Kidney (tissue), 22 donors: ENCODE measurements at places on chromosomes 1 and 21. TPM values are rescaled to one million over a fixed set of nuclear protein-coding genes. Genes with fewer than 3 reads are reported as not detected.

CD52 gene
- total RNA-seq = 30.8 TPM

SMPDL3B gene
- 9.7 TPM for total RNA-seq

DNA sequence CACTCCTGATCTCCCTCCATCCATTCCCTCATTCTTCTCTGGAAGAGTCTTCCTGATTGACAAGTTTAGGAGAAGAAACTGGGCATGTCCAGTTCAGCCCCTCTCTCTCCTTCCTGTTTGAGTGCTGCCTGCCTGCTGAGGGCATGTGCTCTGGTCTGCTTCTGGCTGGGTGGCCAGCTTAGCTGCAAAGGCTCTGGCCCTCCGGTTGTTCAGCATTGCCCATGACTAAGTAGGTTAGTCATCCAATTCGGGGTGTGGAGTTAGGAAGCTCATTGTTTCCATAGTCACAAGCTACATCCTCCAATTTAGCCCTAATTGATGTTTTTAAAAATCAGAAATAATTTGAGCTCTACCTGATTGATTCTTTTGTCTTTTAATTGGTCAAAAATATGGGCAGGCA is 25.6 kb upstream of the PLA2G2E start:
- no peaks in the 10 kb centered on the region for H3K27me3 ChIP-seq
- no peak overlapping the region for H3K27ac ChIP-seq
- H3K4me1 ChIP-seq = no peaks in the 10 kb centered on the region

- H3K27ac ChIP-seq = no peak overlapping the region
- H3K36me3 ChIP-seq = no peaks in the 10 kb centered on the region
- no peaks in the 10 kb centered on the region for H3K27me3 ChIP-seq
Observed at GRCh38 chr1:3031401-3032221, 10.3 kb downstream of the ACTRT2 start.

- H3K27ac ChIP-seq = peak overlapping the region; percentile 96
- H3K4me1 ChIP-seq = no peaks in the 10 kb centered on the region
- peak overlapping the region; percentile 80 for H3K4me3 ChIP-seq
- DNase-seq = peak; percentile 14
- H3K27me3 ChIP-seq = no peaks in the 10 kb centered on the region
Observed at GRCh38 chr1:246567646-246568235, 1.5 kb downstream of the CNST start.
